Hindlimb muscle (tissue), 1 donor: ENCODE measurements at places on chromosomes 2 and 18.

GRCh38 chr2:217294818-217295217 lies 435.0 kb upstream of the TNP1 start:
- DNase-seq, result no peak

GRCh38 chr2:30652271-30652915 lies 154.9 kb downstream of the CAPN13 start:
- DNase-seq, result no peak

DNA sequence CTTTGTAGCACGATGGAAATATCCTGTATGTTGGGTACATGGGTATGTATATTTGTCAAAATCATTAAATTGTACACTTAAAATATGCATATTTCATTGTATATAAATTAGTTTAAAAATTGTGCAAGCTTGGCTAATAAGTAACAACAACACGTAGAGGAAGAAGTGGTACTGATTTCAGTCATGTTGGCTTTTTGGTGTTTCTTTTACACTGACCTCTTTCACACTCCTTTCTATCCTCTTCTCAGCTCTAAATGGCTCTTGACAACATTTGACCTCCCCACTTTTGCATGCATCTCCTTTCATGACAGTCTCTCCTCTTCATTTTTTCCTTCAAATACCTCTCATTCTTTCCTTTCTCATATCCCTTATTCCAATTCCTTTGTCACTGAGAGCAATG lies 801.4 kb upstream of the ZEB2 start:
- DNase-seq, result no peak

- DNase-seq, result no peak
Observed at GRCh38 chr2:135190799-135191198, 138.7 kb downstream of the RAB3GAP1 start.

- DNase-seq, result no peak
Observed at GRCh38 chr2:39378968-39379367, 58.1 kb downstream of the MAP4K3 start.

DNA sequence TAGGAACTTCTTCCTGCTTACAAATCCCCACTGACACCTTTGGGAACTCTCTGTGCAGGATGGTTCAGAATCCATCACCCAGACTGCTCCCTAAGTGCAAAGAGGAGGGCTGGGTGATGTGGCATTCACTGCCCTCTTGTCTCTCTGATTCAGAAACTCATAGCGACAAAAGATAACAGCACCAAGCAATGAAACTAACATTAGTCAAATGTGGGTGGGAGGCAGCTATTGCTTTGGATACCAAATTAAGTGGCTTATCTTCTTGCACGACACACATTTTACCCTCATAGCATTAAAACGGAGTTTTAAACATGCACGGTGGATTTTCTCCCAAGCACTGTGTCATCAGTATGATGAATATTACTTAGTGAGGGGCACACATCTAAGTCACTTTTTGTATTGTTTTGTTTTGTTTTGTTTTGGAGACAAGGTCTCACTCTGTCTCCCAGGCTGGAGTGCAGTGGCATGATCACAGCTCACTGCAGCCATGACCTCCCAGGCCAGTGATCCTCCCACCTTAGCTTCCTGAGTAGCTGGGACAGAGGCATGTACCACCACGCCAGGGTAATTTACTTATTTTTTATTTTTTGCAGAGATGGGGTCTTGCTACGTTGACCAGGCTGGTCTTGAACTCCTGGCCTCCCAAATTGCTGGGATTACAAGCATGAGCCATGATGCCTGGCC lies 40.9 kb upstream of the NEB start:
- DNase-seq, result no peak

- DNase-seq, result no peak
Observed at GRCh38 chr2:37378411-37378810, 34.0 kb downstream of the QPCT start.
